AG09319 (cell line): ENCODE measurements at places on chromosomes 4 and X.

GRCh38 chr4:43550981-43551627 is 658.6 kb downstream of the GRXCR1 start:
- DNase-seq, result no peak

DNA sequence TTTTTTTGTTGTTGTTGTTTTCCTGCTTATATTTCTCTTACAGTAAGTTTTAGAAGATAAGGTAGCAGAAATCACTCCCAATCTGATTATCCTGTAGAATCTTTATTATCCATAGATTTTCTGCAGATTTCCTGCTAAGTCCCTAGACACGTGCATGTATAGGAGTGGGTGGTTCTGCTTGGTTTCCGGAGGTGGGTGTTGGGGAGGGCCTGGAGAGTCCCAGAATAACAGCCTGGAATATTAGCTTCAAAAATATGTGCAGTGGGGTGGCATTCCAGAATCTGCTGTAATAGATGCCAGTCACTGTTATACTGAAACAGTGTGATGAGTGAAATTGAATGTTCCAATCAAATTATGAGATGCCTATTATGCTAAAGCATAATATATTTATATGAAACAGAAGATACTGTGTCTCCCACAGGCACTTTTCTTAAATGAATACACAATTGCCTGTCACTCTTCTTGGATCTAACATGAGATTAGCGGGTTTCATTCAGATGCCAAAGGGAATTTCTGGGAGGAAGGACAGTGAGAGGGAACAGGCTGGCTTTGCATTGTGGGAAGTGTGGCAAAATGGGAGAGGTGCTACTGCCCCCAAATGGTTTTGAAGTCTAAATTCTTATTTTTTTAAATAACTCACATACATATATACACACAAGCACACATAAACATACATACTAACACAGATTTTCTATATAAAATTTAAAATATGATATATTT is 37.6 kb downstream of the C4orf50 start:
- DNase-seq, result no peak

- DNase-seq, result peak; percentile 23
Measured at GRCh38 chrX:150155436-150156035, 207.6 kb upstream of the MAMLD1 start.

GRCh38 chr4:2685541-2685940 is 70.6 kb downstream of the TNIP2 start:
- no peak for DNase-seq

DNA sequence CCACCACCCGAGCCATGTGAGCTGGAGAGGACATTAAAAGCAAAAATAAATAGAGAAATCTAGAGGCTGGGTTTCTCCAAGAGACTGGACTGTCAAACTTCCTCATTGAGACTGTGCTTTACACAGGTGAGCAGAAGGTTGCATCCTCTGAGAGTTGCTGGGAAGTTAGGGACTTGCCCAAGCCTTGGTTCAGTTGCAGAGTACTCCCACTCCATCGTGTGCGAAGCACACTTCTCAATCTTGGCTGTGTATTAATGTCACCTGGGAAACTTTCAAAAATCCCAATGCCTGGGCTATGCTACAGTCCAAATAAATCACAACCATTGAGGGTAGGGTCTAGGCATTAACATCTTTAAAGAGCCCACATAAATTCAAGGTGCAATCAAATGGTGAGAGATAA is 89.2 kb downstream of the ZNF330 start:
- DNase-seq, result no peak

DNA sequence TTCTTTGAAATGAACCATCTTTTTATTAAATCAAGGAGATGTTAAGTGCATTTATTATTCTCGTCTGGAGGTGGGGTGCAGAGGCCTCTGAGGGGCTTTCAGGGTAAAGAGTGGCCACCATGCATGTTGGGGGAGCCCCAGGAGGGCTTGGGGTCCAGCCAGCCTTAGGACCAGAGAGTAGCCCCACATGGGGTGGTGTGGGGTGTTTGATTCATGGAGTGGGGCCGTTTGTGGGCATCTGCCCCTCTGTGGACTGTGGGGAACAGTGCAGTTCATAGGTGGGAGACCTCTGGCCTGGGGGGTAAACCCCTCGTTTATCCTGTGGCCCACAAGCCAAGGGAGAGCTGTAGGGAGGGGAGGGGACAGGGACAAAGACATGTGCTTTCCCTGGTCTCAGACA is 26.9 kb downstream of the HTRA3 start:
- DNase-seq, result no peak

GRCh38 chrX:118974908-118975671 is 672 bp downstream of the LONRF3 start:
- no peak for DNase-seq

DNA sequence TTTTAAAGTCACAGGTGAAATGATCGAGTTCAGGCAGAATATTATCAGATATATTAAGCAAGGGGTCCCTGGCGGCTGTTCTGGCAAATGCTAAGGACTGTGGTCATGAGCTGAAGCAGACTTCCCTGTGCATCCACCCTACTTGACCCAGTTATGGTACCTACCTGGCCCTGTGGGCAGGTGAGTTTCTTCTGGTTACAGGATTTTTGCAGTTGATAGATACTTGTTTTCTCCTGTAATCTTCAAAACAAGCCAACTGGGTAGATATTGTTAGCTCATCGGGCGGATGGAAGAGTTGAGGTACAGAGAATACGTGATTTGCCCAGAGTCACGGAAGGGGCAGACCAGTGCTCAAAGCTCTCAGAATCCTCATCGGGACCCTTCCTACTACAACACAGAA is 18.5 kb upstream of the PROM1 start:
- DNase-seq, result no peak

GRCh38 chr4:48403779-48404178 is 62.5 kb downstream of the SLAIN2 start:
- no peak for DNase-seq
